ENCODE measurements at places on chromosomes 11 and 22.

DNA sequence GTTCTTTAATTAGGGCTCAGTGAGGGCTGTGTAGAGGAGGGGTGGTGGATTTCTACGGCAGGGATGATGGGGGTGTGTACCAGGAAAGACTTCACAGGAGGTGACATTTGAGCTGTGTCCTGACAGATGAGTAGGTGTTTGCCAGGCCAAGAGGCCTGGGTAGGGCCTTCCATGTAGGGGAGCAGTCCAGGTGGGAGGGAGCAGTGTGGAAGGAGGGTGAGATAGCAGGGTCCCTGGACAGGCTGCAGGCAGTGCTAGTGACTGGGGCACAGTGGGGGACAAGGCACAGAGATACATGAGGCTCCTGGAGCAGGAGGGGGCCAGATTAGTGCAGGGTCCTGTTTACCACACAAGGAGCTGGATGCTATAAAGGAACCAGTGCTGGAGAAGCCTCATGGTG, 147.9 kb upstream of the CADM1 start:
- DNase-seq, result no peak

DNA sequence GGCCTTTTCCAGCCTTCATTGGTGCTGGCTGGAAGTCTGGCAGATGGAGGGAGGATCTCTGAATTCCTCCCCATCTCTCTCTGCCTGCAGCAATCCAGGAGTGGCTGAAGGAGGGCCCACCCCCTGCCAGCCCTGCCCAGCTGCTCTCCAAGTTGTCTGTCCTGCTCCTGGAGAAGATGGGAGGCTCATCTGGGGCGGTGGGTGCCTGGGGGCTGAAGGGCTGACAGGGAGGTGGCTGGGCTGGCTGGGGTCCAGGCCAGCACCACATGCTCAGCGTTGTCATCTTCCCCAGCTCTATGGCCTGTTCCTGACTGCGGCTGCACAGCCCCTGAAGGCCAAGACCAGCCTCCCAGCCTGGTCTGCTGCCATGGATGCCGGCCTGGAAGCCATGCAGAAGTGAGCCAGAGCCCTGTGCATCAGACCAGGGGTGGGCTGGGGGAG, 12.2 kb downstream of the TKFC start:
- DNase-seq, result no peak

GRCh38 chr22:41920271-41920976, 5.5 kb upstream of the SHISA8 start:
- DNase-seq, result no peak

- DNase-seq, result no peak
Measured at GRCh38 chr11:67510023-67510345, 2.0 kb upstream of the CDK2AP2 start.

GRCh38 chr11:26987272-26987671, 6.6 kb upstream of the FIBIN start:
- DNase-seq, result no peak

DNA sequence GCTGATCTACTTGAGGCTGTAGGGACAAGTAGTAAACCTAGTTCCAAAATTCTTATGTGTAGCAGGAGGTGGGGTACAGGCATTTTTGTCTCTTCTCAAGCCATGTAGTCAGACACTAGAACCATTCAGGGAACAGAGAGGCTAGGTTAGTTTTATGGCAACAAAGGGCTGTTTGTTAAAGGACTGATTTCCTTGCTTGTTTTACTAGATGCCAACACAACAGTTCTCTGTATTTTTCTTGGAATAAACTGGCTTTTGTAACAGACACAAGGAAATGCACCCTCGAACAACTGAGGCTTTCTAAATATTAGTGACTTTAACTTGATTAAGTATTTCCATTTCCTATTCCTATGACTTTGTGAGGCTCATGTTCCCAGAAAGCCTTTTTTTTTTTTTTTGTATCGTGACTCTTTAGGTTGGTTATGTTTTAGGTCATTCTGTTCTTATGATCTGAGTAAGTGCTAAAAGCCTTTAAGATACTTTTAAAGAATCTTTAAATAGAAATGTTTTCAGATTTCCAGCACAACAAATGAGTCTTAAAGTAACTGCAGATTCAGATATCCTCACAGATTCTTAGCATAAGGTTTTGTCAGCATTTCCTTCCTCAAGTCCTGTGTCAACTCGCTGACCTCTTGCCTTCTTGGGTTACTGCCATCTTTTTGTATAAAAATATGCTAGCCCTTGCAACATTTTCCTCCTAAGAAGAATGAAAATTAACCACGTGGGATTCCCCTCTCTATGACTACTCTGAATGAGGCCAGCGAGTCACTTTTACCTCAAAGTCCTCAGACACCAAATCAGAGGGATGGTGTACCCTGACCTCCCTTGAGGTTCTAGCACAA, 92.5 kb downstream of the CCDC83 start:
- DNase-seq, result no peak

- no peak for DNase-seq
Measured at GRCh38 chr11:114263513-114264170, 32.6 kb upstream of the NNMT start.

DNA sequence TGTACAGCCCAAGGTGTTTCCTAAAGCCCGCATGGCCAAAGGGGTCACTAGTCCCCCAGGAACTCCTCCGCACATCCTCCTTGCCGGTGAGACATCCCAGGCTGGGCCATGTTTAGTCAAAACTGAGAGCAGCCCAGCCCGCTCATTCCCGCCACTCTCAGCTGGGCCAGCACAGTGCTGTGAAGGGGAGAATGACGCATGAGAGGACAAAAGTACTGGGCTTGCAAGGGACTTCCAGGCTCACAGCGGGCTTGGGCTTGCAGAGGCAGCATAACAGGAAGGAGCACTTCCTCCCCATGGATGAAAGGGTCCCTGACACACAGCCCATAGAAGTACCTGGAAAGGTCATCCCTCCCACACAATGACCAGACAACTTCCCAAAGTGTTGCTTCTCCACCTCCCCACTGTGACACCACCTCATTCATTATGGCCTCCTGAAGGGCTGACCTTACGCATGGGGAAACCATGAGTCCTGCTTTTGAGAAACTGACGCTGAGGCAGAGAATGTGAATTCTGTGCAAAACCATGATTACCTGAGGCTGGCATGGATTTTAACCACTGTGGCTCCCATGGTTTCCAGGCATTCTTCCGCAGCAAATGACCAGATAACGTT, 19.1 kb downstream of the ETS1 start:
- no peak for DNase-seq

DNA sequence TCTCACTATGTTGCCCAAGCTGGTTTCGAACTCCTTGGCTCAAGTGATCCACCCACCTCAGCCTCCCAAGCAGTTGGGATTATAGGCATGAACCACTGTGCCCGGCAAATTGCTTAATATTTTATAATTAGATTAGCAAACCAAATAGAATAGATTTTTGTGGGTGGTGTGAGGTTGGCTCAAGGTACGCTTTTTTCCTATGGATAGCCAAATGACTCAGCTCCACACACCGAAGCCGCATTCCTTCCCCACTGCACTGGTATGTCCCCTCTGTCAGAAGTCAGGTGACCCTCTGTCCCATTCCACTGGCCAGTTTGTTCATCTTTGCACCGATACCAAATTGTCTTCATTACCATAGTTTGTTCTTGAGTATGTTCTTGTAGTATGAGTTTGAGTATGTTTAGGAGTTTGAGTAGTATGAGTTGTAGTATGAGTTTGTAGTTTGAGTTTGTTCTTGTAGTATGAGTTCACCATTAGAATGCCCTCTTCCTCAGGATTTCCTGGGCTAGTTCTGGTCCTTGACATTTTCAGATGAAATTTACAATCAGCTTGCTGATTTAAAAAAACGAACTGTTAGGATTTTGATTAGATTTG, 19.4 kb downstream of the SUSD2 start:
- no peak for DNase-seq

- DNase-seq, result no peak
Measured at GRCh38 chr22:24353121-24353520, 74.3 kb upstream of the ADORA2A start.

GRCh38 chr11:289398-289711, 429 bp downstream of the PGGHG start:
- DNase-seq, result no peak

- no peak for DNase-seq
Measured at GRCh38 chr11:74636630-74637184, 44.3 kb downstream of the POLD3 start.

- no peak for DNase-seq
Measured at GRCh38 chr11:124801014-124801413, 808 bp upstream of the MSANTD2 start.

GRCh38 chr22:38021206-38021605, 36.0 kb upstream of the PICK1 start:
- DNase-seq, result no peak

GRCh38 chr11:9138133-9138453, 46.7 kb upstream of the SCUBE2 start:
- DNase-seq, result no peak

DNA sequence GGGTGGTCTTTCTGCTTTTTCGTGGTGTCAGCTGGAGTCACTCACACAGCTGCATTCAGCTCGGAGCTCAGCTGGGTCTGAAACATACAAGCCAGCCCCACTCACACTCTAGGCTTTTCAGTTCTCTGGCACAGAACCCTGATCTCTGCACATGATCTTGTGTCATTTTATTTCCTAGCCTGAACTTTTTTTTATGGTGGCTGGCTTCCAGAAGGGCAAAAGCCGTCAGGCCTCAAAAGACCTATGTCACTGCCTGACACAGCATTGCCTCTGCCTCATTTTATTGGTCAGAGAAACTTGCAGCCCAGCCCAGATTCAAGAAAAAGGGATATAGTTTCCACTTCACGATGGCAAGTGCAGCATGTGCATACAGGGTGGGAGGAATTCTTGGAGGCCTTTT, 117.8 kb downstream of the NTM start:
- no peak for DNase-seq

- no peak for DNase-seq
Measured at GRCh38 chr11:1520663-1521267, 34.2 kb upstream of the MOB2 start.

DNA sequence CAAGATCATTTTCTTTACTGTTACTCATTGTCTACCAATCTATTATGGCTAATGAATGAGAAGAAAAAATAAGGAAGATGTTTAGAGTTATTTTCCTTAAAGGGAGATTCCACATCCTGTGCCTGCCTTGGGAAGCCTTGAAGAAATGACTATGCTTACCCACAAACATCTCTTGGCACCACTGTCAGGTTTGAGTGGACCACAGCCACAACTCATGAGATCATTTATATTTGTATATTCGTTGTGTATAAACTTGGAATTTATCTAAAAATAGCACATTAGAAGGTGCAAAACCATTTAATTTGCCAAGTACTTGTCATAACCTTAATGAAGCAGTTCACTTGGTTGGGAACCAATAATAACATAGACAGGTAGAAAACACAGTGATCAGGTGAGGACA, 740.8 kb downstream of the DLG2 start:
- DNase-seq, result no peak

DNA sequence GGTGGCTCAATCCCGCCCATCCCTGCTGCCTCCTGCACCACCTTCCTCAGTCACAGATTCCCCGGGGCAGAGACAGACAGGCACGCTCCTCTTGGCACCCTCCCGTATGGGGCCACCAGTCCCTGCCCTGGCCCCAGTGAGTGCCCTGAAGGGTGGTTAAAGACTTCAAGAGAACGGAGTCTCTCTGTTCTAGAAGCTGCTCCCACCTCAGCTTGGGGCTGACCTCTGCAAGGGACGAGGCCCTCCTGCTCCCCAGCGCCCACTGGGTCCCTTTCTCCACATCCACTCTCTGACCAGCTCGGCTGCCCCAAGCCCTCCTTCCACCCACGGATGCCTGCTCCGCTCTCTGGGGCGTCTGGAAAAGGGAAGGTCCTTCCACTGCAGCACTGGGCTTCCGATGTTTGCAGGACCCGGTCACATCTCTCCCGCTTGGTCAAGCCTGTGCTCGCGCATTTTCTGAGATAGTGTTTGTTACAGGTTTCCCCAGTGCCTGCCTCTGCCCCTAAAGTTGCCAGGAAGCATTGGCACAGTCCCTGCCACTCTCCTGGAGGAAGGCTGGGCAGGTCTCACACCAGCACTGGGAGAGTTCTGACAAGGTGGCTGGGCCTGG, 1487.9 kb downstream of the TBC1D22A start:
- DNase-seq, result no peak

GRCh38 chr11:33222052-33222750, 35.0 kb upstream of the HIPK3 start:
- DNase-seq, result no peak

DNA sequence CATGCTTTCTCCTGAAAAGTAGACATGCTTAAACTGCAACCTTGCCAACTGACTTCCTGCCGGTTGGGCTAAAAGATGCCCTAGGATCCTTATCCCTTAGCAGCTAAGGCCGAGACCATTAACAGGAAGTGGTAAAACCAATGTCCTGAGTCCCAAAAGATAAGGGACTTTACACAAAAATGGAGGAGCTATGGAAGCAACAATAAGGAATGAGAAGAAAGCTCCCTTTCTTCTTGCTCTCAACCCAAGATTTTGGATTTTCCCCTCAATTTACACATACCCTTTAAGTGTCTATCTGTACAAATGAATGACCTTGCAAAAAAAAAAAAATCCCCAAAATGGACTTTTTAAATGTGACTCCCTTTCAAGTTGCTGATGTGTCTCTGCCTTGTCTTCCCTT, 11.1 kb downstream of the MRPL17 start:
- no peak for DNase-seq

GRCh38 chr11:532527-532985, 2.8 kb downstream of the HRAS start:
- DNase-seq, result no peak

GRCh38 chr11:112537846-112538330, 277.2 kb upstream of the PLET1 start:
- DNase-seq, result no peak

- DNase-seq, result no peak
Measured at GRCh38 chr11:73402834-73403185, 26.6 kb downstream of the RELT start.

DNA sequence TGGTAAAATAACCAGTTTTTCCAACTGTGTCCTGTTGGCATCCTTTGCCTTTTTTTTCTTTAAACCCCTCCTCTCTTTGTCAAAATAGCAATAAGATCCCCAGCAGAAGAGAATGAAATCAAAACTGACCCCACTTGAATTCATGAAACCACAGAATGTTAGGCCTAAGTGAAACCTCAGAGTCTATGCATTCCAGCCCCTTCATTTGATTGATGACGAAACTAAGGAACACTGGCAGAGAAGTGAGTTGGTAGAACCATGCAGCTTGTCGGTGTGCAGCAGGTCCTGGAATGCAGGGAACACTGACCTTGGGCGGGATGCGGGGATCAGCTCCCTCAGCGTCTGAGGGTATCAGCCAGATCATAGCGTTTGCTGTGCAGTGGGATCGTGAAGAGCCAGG, 57.5 kb downstream of the GRK3 start:
- DNase-seq, result no peak

- no peak for DNase-seq
Measured at GRCh38 chr22:49170053-49170452, 657.6 kb downstream of the BRD1 start.

GRCh38 chr11:86738568-86738967, 61.8 kb upstream of the PRSS23 start:
- no peak for DNase-seq

- no peak for DNase-seq
Measured at GRCh38 chr11:113350336-113351067, 36.1 kb downstream of the TTC12 start.

GRCh38 chr11:86058360-86058759, 10.5 kb downstream of the PICALM start:
- DNase-seq, result no peak

- DNase-seq, result no peak
Measured at GRCh38 chr11:12223771-12224536, 113.6 kb downstream of the MICAL2 start.

GRCh38 chr11:29352273-29352795, 664.5 kb downstream of the KCNA4 start:
- no peak for DNase-seq
